Ecto neural progenitor cell (in vitro differentiated cells): ENCODE measurements at places on chromosomes 6 and 20.

GRCh38 chr6:111730864-111731263 lies 125.2 kb upstream of the TRAF3IP2 start:
- DNase-seq = no peak

DNA sequence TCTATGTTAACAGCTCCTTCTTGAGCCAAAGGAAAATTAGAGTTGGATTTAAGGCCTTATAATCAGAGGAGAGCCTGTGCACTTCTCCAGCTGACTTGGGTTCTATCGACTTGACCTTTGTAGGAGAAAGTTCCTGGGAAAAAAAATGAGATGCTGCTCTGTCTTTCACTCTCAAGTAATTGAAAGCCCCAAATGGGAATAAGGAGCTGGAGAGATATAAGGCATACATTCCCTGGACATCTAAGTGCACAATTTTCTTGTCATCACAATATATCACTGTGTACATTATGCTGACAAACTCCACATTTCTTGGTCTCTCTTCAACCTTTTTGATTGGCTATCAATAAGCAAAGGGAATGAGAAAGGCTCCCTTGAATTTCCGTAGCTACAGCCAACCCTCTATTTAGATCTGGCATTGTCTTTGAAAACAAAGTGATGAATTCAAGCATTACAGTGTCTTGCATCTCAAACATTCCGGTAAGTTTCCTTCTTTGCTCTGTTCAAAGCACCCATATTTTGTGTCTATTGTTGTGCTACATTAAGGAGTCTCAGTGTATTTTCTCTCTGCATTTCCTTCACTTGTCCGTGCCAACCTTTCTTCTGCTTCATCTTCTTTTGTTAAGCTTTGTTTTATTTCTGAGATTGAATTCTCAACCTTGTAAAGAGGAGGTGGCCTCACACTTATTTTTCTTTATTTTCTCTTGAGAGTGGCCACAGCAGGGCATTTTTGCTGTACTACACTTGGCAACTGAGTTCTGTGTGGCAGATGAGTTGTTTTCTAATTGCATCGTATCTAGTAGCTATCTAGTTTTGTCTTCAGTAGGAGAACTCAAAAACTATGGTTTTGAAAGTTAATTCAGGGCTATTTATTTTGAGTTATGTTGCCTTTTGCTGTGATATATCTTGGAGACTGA lies 450.3 kb upstream of the MAN1A1 start:
- no peak for DNase-seq

DNA sequence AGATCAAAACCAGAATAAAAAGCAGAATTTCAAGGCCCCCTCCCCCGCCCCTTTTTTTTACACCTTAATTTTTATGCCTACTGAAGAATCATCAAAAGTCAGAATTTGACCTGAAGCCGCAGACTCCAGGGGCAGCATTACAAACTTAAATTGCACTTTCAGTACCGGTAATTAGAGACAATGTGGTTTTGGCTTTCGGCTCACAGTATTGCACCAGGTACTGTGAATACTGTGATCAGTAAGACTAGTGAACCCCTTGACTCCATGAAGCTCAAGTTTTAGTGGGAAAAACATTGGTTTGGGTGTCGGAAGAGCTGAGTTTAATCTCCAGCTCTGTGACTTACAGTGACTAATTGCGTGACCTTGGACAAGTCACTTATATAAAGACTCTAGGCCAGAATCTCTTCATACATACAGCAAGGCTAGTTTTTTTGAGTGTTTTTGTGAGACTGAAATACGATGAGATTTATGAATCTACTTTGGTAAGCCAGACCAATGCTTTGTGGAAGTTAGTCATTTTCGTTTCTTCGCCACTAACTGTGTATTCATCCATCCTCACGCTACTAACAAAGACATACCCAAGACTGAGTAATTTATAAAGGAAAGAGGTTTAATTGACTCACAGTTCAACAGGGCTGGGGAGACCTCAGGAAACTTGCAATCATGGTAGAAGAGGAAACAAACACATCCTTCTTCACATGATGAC lies 114.7 kb downstream of the SASH1 start:
- no peak for DNase-seq

DNA sequence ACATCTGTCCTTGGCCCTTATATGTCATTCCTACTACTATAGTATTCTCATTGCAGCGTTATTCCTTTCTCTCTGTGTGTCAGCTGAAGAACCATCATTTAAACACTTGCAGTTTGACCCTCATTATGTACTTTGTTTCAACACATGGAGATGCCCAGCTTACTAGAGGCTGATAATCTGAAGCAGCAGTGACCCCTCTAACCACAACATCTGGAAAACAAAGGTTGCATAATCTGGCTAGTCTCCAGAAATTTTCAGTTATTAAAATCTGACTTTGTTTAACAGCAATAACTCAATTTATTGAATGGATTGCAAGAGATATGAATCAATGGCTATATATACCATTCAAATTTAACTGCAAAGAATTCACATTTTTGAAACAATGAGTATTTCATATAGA lies 6.6 kb upstream of the PHIP start:
- no peak for DNase-seq

- no peak for DNase-seq
These were observed 45.8 kb downstream of the SOX4 start for GRCh38 chr6:21639316-21639715.

DNA sequence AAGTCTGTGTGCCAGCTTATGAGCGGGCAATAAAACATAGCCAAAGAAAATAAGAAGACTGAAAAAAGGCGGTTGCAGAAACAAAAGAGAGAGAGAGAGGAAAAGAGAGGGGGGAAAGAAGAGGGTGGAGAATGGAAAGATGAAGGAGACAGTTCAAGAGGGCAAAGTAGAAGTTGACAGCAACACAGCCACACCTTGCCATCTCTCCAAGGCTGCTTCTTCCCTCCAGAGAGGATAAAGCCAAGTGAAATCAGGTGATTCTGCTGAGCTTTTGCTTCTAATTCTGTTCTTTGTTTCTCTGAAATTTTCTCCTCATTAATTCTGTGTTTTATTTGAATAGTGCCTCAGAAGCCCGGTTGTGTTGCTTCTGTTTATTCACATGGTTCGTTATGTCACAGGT lies 48.5 kb downstream of the PTPRK start:
- no peak for DNase-seq

- DNase-seq = no peak
These were observed 449.8 kb downstream of the HACE1 start for GRCh38 chr6:104409913-104410312.

GRCh38 chr6:105533301-105533700 lies 130.4 kb upstream of the PREP start:
- DNase-seq = no peak

DNA sequence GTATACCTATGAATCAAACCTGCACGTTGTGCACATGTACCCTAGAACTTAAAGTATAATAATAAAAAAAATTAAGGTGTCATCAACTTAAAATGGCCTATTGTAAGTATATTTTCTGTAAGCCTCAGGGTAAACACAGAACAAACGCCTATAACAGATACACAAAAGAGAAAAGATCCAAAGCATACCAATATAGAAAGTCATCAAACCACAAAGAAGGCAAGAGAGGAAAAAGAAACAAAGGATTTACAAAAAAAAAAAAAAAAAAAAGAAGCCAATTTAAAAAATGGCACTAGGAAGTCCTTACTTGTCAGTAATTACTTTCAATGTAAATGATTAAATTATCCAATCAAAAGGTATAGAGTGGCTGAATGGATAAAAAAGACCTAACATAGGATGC lies 24.6 kb upstream of the ASF1A start:
- no peak for DNase-seq

- DNase-seq = no peak
These were observed 38.7 kb upstream of the IPCEF1 start for GRCh38 chr6:154395316-154395715.

GRCh38 chr6:135604035-135604860 lies 106.7 kb upstream of the AHI1 start:
- DNase-seq = no peak

DNA sequence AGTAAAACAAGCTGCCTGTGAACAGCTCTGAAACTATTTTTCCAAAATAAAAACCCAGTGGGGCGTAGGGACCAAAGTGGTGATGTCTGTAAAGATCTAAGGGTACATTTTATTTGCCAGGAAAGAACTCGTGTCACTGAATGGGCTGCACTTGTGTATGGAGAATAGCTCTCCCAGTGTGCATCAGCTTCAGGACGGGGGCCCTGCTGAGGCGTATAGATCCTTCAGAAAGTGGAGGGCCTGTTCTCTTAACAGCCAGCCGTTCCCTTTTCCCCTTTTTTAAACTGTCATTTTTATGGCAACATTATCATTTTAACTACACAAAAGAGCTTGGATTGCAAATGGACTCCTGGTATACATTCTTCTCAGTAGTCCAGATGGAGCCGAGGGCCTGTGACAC lies 137.3 kb downstream of the TMEM242 start:
- DNase-seq = no peak

DNA sequence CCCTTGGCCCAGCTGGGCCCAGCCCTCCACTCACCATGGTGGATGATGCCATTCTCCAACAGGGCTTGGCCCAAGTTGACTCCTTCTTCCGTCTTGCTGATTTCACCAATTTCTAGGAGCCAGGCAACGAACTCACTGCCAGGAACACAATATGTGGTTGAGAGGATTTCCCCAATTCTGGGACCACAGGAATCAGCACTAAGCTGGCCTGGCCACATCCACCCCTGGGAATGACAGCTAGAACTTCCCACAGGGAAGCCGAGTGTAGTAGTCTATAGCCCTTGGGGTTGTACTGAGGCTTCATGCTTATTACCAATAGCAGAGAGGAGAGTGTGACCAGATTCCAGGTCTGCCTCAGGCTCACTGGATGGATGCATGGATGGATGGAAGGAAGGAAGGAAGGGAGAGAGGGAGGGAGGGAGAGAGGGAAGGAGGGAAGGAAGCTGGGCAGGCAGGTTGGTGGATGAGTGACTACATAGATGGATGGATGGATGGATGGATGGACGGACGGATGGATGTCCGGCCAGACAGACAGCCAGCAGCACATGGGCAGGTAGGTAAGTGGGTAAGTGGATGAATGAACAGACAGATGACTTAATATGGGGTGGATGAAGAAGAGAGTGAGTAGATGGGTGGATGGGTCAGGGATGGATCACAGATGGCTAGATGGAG lies 146.5 kb downstream of the PREX1 start:
- no peak for DNase-seq

DNA sequence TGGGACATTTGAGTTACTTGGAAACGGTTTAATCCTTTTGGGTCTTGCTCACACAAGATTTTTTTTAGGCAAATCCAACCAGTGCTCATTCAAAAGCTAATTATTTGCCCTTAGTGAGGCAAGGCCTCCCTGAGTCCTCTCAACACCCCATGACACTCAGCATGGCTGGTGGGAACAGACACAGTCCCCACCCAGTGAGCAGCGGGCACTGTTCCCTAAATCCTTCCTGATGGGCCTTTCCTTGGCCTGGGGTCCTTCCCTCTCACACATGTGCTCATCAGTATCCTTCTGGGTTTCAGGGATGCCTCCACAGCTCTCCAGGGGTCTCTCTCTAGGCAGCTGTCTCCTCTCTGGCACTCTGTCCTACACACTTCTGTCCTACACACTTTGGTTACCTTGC lies 28.0 kb downstream of the PLAGL2 start:
- DNase-seq = no peak

- DNase-seq = no peak
These were observed 27.1 kb upstream of the ELOVL5 start for GRCh38 chr6:53375847-53376246.

DNA sequence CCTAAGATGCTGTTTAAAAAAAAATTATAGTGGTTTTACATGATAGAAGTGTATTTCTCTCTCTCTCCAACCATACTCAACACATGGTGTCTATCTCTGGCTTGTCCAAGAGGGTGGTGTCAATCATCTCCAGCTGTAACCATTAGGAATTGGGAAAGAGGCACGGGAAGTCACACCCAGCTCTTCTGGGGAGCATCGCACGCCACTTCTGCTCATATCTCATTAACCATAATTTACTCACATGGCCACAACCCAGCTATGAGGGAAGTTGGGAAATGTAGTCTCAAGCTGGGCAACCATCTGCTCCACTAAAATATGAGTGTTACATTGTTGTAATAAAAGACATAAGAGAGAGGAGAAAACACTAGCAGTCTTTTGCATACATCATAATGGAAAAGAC lies 30.4 kb upstream of the TSHZ2 start:
- DNase-seq = no peak

GRCh38 chr6:37169496-37170272 lies at the start of gene PIM1:
Gene PIM1, plus strand, starts transcription at chr6:37170152. Its CDS starts 424 bp downstream, at chr6:37170576.
- peak; percentile 99 for DNase-seq

- DNase-seq = no peak
These were observed 51.7 kb downstream of the DTD1 start for GRCh38 chr20:18639501-18639979.

- no peak for DNase-seq
These were observed 29.6 kb downstream of the DSE start for GRCh38 chr6:116400328-116400727.

DNA sequence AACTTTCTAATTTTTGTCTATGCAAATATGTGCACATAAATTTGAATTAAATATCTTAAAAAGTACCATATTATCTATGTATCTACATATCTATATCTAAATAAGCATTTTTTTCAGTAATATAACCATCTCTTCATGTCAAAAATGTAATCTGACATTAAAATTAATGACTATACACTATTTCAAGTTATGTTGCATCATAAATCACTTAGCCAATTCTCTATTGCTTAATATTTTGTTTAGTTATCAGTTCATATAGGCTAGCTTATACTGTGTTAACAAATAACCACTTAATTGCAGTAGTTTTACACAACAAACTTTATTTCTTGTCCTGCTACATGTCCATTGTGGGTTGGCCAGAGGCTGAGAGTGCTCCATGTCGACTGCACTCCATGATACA lies 360.8 kb downstream of the EPM2A start:
- DNase-seq = no peak

DNA sequence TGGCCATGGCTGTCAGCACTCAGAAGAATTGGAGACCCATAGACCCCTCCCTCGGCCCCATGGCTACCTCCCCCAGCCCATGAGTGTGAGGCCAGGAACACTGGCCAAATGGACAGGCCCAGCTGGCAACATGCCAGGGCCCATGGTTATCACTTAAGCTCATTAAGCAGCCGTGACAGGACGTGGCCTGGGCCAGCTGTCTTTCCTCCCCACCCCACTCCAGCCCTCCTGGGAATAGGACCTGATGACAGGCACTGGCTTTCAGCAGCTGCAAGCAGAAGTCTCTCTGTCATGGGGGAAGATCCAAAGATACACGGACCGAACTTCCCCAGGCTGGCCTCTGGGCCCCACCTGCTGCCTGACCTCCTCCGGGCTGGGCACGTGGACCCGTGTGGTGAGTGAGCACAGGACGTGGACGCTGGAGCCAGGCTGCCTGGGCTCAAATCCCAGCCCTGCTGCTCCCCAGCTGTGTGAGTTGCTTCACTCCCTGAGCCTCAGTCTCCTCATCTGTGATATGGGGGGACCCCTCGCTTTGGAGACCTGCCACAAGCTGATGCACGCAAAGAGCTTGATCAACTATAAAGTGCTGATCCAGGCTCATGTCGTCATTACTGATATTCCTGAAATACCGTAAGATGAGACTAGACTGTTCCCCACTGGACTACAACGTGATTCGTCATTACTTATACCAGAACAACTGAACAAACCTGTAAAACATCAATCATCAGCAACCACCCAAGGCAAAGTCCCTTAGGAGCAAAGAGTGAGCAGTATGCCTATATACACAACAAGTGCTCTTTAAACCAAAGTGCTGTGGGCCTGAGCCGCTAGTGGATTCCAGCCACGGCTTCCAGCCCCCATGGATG lies 22.0 kb upstream of the VSTM2L start:
- DNase-seq = no peak
